ENCODE measurements at places on chromosomes 11 and 22.

DNA sequence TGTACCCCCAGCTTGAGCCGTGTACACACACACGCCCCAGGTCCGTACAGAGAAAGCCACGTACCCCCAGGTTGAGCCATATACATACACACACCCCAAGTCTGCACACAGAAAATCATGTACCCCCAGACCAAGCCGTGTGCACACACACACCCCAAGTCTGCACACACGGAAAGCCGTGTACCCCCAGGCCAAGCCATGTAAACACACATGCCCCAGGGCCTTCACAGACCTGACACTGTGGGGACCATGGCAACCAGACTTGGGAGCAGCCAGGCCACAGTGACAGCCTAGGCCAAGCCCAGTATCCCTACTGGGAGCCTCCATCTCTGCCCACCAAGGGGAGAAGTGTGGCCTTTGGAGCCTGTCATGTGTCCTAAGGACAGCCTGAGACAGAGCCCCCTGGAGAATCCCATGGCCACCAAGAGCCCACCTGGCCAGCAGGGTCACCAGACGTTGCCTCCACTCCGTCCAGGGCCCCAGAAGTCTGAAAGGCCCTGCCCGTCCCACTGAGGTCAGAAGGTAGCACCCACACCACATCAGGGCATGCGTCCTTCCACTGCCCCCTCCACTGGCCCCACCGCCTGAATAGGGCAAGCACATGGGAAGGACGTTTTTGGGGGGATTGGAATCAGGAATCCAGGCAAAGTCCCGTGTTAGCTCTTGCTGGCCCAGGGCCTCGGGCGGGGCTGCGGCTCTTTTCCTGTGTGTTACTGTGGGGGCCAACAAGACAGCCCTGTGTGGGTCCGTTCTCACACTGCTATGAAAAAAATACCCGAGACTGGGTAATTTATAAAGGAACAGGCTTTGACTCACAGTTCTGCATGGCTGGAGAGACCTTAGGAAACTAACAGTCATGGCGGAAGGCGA, 636.7 kb downstream of the TBC1D22A start:
- DNase-seq = no peak

GRCh38 chr11:112977755-112978154, 16.5 kb downstream of the NCAM1 start:
- DNase-seq = peak; percentile 9

- no peak for DNase-seq
Measured at GRCh38 chr11:22431106-22431505, 92.9 kb downstream of the SLC17A6 start.

DNA sequence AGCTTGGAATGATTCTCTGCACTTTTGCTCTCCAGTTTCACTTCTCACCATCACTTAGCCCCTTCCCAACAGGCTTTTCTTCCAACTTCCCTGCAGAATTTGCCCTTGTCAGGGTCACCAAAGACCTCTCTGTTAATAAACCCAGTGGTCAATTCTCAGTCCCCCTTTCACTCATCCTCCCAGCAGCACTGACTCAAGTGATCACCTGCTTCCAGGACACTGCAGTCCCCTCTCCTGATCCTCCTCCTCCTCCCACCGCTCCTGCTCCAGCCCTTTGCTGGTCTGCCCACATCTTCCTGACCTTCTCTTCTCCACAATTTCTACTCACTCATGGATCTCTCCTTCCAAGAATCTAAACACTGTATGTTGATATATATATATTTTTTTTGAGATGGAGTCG, 57.9 kb downstream of the SHISAL1 start:
- no peak for DNase-seq

DNA sequence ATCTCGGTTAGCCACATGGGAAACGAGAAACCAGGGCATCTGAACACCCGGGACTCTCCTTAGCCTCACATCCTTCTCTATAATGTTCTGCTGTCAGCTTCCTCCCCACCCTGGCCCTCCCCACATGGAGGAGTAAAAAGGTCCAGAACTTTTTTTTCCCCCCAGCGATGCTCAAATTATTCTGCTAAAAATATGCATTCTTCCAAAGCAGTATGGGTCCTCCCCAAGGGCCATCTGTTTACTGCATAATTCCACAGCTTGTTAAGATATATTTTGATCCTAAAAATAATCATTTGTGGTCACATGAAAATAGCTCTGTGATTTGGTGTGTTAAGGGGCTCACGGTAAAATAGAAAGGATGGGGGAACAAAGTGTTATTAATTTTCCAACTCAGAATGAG, 281.5 kb upstream of the NARS2 start:
- DNase-seq = no peak

DNA sequence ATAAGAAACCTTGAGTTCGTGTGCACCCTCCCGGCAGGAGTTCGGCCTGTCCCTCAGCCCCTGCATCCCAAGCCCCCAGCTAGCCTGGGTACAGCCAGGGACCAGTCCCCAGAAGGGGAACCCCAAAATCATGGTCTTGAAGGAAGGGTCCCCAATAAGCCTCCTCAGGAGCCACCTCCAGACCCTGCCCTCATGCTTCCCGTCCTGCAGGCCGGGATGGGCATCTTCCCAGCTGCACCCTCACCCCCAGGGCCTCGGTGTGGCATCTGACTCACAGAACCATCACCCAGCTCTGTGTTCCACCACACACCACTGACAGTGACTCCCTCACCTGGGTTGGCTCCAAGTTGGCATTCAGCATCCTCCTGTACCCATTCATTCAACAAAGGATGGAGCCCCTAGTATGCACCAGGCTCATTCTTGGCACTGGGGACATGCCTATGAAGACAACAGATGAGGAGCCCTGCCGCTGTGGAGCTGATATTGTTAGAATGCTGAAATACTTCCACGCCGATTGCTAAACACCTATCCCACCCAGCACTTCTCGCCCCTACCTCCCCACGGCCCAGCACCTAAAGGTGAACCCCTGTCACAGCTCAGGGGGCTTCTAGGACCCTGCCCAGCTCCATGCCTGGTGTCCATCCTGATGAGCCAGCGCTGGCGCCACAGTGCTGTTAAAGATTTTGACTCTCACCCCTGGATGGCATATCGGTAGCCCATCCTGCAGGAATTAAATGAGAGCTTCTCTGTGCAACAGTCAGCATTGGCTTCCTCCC, 77.8 kb downstream of the BUD13 start:
- no peak for DNase-seq

- peak; percentile 7 for DNase-seq
Measured at GRCh38 chr11:19326499-19326898, 85.8 kb upstream of the E2F8 start.

DNA sequence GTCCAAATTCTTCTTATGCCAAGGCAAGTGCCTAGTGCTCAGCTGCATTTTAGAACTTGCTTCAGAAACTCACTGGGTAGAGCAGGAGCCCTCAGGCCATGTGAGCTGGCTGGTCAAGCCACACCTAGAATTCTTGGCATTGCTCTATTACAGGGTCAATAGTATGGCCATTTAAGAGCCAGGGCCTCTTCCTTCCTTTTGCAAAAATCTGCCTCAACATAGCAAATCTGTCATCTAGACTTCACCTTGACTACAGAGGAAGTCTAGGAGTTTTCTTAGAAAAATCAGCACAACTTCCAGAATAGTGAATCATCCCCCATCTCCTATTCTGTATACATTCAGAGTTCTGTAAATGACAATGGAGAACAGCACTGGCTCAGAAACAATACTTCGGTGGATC, 112.0 kb upstream of the TTC12 start:
- peak; percentile 33 for DNase-seq

DNA sequence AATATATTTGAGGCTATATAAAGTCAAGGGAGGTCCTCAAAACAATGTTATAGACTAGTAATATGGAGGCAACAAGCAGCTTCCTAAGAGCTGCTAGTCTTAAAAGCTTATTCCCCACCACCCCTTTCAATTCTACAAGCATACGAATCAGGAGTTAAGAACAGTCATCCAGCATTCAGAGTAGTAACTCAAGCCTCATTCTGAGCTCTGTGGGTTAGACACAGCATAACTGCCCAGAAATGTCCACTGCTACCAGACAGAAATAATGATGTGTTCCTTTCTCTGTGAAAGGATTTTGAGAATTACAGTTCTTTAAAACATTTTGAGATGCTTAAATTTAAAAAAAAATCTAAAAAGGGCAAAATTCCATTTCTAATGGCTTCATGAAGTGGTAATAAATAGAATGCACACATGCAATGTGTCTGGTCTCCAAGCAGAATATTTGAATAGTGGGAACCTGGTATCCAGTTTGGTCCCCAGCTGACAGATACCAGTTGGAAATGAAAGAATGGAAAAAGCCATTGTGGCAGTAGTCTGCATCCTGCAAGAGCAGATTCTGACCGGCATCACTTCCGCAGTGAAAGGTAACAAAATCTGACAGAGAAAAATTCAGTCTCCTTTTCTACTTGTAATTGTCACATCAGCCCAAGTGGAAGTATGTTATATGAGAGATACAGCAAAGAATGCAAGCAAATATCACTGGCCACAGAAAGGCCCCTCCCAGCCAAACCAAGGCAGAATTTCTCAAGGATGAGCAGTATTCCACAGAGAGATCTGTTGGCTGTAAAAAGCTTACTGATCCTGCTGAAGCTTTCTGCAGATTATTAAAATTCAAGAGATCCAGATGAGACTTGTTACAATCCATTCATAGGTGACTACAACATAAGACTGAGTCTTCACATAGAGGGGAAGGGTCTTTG, 310.8 kb upstream of the PITPNB start:
- DNase-seq = peak; percentile 41

GRCh38 chr11:41413843-41414242, 45.6 kb downstream of the LRRC4C start:
- DNase-seq = no peak

DNA sequence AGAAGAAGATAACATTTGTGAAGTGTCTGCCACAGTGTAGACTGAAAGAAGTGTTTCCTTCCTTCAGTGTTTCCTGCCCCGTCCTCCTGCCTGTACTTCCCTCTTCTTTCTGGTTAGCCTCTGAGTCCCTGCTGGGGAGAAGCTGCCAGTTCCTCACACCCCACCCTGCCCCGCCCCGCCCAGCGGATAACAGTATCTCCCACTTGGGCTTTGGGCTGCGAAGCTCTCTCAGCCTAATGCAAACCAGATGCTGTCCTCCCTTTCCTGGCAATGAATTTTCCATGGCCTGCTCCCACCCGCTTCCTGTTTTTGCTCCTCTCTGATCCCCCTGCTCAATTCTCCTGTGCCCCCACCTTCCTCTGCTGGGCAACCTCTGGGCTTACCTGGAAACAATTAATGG, 5.2 kb upstream of the RAB3IL1 start:
- DNase-seq = no peak

DNA sequence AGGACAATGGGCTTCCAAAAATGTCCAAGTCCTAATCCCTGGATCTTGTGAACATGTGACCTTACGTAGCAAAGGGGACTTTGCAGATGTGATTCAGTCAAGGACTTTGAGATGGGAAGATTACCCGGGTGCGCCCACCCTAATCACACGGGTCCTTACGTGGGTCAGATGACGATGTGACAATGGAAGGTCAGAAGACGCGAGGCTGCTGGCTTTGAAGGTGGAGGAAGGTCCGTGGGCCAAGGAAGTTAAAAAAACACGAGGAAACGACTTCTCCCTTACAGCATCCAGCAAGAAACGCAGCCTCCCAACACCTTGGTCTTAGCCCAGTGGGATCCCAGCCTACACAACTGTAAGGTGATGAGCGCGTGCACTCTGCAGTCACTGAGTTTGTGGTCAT, 860.1 kb downstream of the TBC1D22A start:
- no peak for DNase-seq

GRCh38 chr11:66725647-66726046, 3.4 kb downstream of the SPTBN2 start:
- DNase-seq = peak; percentile 61

- no peak for DNase-seq
Measured at GRCh38 chr11:63017306-63017974, 1.8 kb upstream of the SLC22A8 start.

DNA sequence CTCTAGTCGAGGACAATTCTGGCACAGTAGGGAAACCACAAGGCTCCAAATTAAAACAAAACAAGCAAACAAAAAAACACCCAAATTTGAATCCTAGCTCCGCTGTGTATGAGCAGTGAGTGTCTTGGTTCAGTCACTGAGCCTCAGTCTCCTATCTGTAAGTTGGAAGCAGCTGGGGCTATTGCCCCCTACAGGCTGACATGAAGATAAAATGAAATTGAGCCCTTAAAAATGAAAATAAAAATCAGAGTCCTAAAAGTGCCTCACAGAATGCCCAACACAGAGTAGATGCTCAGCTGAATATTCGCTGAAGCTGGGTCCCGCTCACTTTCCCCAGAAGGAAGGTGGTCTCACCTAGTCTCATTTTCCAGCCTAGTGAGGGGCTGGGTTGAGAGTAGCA, 65.2 kb downstream of the PDE2A start:
- peak; percentile 26 for DNase-seq

DNA sequence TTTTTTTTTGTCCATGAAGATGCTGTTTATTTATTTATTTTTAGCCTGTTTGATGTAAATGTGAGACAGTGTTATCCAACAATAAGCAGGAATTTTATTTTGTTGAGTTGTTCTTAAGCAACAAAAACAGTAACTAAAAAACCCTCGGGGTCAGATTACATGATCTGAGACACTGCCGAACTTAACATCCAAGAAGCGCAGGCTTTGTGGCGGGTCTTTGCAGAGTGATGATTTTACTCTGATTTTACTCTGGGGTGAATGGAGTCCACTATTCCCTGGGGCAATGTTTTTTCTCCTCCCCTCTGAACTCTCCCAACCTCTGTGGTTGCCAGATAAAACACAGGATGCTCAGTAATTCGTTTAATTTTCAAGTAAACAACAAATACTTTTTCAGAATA, 450.1 kb upstream of the B3GAT1 start:
- no peak for DNase-seq

DNA sequence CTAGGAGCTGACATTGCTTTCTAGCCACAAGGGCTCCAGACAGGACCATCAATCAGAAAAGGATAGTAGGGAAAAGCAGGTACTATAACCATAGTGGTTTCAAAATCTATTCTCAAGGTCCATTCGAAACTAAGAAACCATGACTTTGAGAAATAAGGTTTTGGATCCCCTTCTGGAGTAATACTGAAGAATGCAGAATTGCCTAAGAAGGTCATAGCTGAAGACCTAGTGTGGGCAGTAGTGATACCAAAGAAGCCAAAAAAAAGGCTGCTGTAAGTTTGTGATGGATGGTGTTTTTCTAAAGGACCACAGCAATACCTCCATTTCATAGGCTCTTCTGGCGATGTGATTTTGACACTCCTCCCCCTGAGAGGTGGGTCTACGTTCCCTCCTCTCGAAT, 163.1 kb downstream of the MAML2 start:
- no peak for DNase-seq

DNA sequence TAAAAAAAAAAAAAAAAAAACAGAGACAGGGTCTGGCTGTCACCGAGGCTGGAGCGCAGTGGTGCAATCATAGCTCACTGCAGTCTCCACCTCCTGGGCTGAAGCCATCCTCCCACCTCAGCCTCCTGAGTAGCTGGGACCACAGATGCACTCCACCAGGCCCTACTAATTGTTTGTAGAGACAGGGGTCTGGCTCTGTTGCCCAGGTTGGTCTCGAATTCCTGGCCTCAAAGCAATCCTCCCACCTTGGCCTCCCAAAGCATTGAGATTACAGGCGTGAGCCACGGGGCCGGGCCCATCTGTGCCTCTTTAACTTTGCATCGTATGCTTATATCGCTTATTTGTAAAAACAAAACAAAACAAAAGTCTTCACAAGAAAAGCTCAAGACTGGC, 3.1 kb downstream of the CPT1A start:
- DNase-seq = no peak

- no peak for DNase-seq
Measured at GRCh38 chr22:41260871-41261270, 20.1 kb upstream of the CHADL start.

- peak; percentile 82 for DNase-seq
Measured at GRCh38 chr22:24208012-24208749, 26.9 kb downstream of the SUSD2 start.

Data from kidney tubule cell (primary cell).